ENCODE measurements at places on chromosomes 6 and 20. TPM values are rescaled to one million over a fixed set of nuclear protein-coding genes. Genes with fewer than 3 reads are reported as not detected.

Gene HSPA1L
- total RNA-seq: 2.8 TPM

DNA sequence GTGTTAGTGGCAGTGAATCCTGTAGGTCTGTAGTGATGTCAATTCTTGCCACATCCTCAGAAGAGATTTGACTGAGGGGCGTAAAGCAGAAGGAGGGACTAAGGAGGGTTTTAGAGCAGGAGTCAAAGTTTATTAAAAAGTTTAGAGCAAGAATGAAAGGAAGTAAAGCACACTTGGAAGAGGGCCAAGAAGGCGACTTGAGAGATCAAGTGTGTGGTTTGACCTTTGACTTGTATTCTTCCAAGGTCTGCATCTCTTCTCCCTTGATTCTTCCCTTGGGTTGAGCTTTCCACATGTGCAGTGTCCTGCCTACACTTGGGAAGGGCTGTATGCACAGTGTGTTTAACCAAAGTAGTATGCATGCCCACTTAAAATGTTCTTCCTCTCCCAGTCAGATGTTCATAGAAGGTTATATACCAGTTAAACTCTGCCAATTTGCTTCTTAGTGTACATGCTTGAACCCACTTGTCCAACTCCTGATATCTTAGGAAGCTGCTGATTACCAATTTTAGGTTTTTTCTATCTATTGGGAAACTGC is 627.6 kb downstream of the MMUT start:
- DNase-seq: no peak

Gene GJA10
- total RNA-seq: not detected

Gene RAMACL
- total RNA-seq: 4.3 TPM

DNA sequence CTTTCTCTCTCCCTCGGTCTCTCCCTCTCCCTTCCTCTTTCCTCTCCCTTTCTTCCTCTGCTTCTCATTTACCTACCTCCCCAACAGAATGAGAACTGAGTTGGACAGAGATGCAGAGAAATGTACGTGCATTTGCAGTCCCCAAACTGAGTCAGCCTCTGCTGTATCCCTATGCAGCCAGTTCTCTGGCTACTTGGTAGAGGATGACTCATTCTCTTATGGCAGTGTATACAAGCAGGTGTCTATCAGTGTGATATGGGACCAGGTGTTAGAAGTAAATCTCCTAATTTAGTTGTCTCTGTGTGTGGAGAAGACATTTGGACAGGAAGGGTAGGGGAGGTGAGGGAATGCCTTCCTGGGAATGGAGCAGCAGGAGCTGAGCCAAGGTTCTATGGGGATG is 470.8 kb downstream of the CD109 start:
- DNase-seq: no peak

Gene FOXQ1
- total RNA-seq: 1.7 TPM

Measured in sciatic nerve (tissue), 2 donors.